CD4-positive, alpha-beta T cell treated with Interleukin-15 for 1 hour (primary cell): ENCODE measurements at places on chromosomes 6 and 20.

- no peak for DNase-seq
These were observed 36.0 kb downstream of the REV3L start for GRCh38 chr6:111447051-111447450.

DNA sequence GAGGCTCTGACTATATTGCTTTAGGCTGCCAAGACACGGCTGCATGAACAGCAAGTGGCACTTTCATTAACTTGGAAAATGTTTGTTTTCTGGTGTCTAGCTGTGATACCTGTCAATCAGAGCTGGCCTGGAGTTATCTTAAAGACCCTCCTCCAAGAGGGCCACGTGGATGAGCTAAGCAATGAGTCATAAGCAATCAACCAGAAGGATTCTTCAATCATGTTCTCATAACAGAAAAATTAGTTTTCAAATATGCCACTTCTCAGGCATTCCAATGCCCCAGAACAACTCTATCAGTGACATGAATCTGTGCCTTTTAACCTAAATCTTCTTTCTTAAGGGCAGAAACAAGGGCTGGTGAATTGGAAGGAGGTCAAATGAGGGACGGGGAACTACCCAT is 283.0 kb downstream of the HTR1B start:
- no peak for DNase-seq

- DNase-seq, result no peak
These were observed 26.2 kb downstream of the MYO6 start for GRCh38 chr6:75775219-75775618.

DNA sequence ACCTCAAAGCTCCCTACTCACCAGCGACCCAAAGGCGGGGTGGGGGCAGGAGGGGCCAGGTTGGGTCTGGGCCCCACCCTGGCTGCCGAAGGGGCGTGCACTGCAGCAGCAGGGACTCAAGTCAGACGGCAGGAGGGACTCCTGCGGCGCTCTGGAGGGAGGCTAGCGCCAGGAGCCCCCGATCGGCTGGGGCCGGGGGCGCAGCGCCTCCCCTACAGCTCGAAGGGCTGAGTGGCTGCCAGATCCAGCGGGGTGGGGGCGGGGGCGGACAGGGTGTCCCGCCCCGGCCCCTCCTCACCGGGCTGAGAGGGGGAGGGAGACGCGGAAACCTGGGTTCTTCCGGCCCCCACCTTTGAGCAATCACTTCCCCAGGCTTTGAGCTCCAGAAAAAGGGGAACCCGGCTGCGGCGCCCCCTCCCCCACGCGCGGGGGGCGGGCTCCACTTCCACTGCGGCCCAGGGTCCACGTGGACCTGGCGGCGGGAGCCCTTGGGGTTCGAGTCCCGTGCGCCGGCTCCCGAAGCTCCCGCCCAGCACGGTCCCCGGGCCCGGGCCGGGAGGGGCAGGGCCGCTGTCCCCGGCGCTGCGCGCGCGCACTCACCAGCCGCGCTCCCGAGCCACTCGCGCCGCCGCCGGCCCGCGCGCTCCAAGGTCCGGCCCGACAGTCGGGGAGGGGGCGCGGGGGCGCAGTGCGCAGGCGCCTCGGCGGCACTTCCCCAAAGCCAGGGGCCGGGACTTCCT is at the start of gene RGS19:
Gene RGS19 (minus strand): TSS at position 246 of the 740 bp plus-strand sequence. CDS start 2,632 bp downstream, outside the sequence.
- DNase-seq, result peak; percentile 88

DNA sequence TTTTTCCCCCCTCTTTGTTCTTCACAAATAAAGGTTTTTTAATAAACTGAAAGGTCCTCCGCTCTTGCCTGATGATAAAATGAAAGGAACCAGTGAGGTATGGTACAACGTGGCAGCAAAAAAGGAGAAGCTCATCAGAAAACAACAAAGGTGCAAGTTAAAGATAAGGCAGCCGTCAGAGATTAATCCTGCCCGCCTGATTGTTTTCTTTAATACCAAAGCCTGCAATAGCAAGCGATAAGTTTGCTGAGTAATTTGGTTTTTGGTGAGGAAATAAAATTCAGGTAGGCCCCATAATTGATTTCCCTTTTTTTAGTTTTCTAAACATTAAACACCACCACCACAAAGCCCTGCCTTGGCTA is 177.9 kb downstream of the MBOAT1 start:
- no peak for DNase-seq

DNA sequence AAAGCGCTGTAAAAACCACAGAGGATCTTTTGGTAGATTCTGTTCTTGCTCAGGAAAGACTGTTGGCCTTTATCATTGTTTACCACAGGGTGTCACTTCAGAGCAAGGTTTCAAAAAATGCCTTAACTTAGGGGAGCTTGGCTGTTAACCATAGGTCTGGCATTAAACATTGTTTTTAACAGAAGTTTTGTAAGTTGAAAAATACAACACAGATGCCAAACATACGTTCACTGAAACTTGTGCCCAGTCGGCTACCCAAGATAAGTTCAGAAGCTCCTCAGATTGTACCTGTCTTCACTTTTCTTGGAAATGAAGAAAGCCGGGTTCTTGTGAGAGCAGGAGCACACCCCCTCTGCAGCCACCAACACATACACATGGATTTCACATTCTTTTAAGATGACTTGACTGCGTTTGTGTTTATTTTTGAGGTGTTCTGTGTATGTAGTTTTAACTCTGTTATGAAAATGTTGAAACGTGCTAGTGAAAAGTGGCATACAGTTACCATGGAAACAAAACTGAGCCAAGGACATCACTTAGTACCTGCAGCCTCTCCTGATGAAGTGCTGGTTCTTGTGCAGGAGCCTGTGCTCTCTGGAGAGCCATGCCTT is 64.9 kb downstream of the SYCP2L start:
- no peak for DNase-seq

DNA sequence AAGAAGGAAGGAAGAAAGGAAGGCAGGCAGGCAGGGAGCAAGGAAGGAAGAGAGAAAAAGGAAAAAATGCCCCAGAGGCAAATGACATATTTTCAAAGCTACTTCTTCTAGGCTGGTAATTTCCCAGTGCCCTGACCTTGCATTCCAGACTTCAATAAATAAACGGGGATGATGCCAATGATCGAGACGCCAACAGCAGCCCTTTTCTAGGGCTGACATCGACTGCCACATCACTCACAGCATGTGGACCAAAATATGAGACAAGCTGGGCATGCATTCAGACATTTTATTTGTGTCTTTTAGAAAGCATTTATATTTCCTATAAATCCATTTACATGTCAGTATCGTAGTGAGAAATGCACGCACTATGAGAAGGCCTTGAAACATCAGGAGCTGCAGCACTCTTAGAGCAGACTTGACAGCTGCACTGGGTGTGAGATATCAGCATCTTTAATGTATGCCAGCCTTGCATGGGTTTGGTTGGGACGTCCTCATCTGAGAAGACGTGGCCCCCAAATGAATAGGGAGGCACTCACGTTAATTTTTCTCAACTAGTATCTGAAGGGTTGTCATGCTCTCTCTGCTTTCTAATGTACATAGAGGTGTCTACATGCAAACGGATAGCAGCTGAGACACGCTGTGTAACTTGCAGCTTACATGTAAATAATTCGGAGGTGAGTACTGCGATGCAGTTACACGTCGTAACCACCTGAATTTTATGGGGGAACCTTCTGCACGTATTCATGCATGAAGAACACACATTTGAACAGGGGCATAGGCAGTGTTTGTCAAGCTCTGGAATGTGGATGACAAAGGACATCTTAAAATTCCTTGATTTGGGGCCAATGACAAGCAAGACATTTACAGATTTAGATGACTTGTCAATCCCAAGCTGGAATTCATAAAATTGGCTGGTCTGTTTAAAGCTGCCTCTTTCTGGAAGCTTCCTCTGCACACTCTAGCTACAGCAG is 149.1 kb upstream of the AGPAT4 start:
- DNase-seq, result no peak
